ENCODE measurements at places on chromosomes 2 and 18. TPM values are rescaled to one million over a fixed set of nuclear protein-coding genes. Genes with fewer than 3 reads are reported as not detected.

DNA sequence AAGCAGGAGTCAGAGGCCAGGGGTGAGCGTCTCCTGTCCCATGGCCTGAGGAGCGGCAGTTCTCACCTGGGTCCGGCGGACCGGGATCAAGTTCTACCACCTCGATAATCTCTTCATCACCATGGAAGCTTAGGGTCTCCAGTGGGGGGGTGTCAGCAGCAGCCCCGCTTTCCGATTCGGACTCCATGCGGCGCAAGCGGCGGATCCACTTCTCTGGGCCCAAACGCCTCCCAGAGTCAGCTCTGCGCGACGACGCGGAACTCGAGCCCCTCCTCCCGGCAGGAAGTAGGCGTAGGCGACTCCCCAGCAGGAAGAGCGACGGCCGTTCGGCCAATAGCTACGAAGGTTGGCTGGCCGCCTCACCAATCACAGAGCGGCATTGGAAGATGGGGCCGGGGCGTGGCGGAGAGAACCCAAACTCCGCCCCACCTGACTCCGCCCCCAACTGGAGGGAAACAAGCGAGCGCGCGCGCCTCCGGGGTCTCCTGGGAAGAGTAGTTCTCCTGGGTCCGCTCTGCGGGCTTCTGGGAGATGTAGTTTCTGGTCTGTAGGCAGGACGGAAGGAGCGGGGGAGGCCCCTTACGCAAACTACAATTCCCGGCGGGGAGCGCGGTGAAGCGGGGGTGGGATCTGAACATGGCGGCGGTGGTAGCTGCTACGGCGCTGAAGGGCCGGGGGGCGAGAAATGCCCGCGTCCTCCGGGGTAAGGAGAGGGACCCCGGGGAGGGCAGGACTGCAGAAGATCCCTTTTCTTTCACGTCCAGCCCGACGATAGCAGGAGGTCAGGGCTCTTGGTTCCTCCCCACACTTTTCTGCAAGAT is at the start of the genes AAMP and PNKD:
Gene AAMP, minus strand, starts transcription at position 238 of the 821 bp plus-strand sequence. Its CDS starts 51 bp downstream, at position 187.
Gene PNKD, plus strand, starts transcription at position 620 of the 821 bp plus-strand sequence. Its CDS starts 17 bp downstream, at position 637.
- DNase-seq, result peak; percentile 100
- peaks cover 14% of the 10 kb centered on the region for H3K36me3 ChIP-seq
- H3K4me1 ChIP-seq, result peaks cover 25% of the 10 kb centered on the region
- no peaks in the 10 kb centered on the region for H3K27me3 ChIP-seq
- peak within 1 kb of the TSS; percentile 98 for H3K4me3 ChIP-seq

- H3K4me3 ChIP-seq, result no peak overlapping the region
- no peaks in the 10 kb centered on the region for H3K4me1 ChIP-seq
- H3K27me3 ChIP-seq, result no peaks in the 10 kb centered on the region
- DNase-seq, result no peak
- H3K27ac ChIP-seq, result no peak overlapping the region
Observed at GRCh38 chr2:72963423-72964145, 46.3 kb downstream of the EMX1 start.

GRCh38 chr2:8457092-8457481 is 224.8 kb upstream of the ID2 start:
- no peaks in the 10 kb centered on the region for H3K4me1 ChIP-seq
- DNase-seq, result no peak
- no peaks in the 10 kb centered on the region for H3K36me3 ChIP-seq

- H3K36me3 ChIP-seq, result no peaks in the 10 kb centered on the region
- no peak overlapping the region for H3K4me3 ChIP-seq
- DNase-seq, result peak; percentile 20
- no peak overlapping the region for H3K27ac ChIP-seq
Observed at GRCh38 chr2:48541666-48542389, 11.9 kb downstream of the STON1 start.

DNA sequence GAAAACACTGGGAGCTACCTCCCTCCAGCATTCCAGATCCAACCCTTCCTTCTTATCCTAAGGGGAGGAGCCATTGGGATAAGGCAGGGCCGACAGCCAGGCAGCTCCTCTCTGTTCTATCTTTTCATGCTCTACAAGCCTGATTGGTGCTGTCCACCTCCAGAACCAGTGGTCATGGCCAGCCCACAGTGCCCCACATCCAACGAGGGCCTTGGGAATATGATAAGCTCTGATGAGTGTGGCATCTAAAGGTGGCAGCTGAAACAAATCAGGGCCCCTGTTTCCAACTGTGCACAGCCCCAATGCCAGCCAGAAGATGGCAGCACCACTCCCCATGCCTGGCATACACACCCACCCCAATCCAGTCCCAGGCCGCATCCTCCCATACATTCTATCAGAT is 329.3 kb downstream of the C1D start:
- no peak overlapping the region for H3K27ac ChIP-seq
- H3K4me1 ChIP-seq, result peaks cover 41% of the 10 kb centered on the region
- no peak overlapping the region for H3K4me3 ChIP-seq

DNA sequence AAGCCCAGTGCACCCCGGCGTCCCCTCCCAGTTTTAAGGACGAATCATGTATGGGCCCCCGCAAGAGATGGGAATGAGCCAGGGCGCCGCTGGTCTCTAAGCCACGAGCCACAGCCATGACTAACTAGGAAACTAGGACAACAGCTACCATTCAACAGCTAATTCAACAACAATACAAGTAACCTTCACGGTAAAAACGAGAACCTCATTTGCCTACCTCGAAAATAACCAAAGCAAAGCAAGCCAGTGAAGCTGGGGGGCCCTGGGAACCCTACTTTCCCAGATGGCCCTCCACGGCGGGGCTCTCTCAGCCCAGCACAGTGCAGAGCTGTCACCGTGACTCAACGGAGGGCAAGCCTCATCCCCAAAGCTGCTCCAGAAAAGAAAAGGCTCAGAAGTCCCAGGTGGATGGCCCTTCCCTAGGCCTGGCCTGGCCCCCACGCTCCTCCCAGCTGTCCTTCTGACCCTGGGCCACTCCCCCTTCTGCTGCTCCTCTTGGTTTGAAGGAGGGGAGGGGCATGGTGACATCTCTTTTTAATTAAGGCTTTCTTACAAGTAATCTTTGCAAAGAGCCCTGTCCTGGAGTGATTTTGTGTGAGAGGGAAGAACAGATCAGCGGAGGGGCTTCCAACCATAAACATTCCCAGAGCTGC is 126.3 kb downstream of the HDAC4 start:
- H3K27ac ChIP-seq, result no peak overlapping the region
- H3K4me1 ChIP-seq, result peaks cover 4% of the 10 kb centered on the region
- no peaks in the 10 kb centered on the region for H3K36me3 ChIP-seq
- H3K4me3 ChIP-seq, result no peak overlapping the region

- no peaks in the 10 kb centered on the region for H3K4me1 ChIP-seq
- H3K27me3 ChIP-seq, result no peaks in the 10 kb centered on the region
- H3K36me3 ChIP-seq, result no peaks in the 10 kb centered on the region
- DNase-seq, result no peak
Observed at GRCh38 chr2:151280271-151280670, 9.2 kb downstream of the NMI start.

CIB4 gene
- not detected for total RNA-seq

HOXD10 gene
- total RNA-seq, result not detected

ATP8B1 gene
- total RNA-seq, result not detected

SLC19A3 gene
- total RNA-seq, result not detected

DNMT3A gene
- total RNA-seq, result 0.97 TPM

ORMDL1 gene
- 132 TPM for total RNA-seq

TEX44 gene
- total RNA-seq, result not detected
